ENCODE measurements at places on chromosomes 7 and 10. TPM values are rescaled to one million over a fixed set of nuclear protein-coding genes. Genes with fewer than 3 reads are reported as not detected.

DNA sequence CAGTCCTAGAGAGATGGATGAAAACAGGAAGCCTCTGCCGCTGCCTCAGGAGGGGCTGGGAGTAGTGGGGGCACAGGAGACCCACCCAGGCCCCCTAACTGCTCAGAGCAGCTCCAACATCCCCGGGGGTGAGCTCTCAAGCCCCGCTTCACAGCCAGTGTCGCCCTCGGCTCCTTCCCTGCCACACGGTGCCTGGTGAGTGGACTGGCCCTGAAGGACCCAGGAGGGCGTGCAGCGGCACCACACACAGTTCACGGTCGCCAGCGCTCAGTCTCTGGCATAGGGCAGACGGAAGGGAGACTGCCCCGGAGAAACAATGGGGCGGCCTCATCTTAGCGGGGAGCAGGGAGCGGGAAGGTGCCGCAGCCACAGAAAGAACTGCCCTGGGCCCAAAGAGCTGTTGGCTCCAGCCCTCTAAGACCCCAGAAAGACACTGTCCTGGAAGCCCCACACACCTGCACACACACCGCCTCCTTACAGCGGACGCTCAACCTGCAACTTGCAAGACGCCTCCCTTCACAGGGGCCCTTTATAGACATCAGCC is 1.2 kb downstream of the CLDN15 start:
- DNase-seq: no peak

- no peak for DNase-seq
Observed at GRCh38 chr7:155123413-155123812, 53.3 kb downstream of the HTR5A start.

DNA sequence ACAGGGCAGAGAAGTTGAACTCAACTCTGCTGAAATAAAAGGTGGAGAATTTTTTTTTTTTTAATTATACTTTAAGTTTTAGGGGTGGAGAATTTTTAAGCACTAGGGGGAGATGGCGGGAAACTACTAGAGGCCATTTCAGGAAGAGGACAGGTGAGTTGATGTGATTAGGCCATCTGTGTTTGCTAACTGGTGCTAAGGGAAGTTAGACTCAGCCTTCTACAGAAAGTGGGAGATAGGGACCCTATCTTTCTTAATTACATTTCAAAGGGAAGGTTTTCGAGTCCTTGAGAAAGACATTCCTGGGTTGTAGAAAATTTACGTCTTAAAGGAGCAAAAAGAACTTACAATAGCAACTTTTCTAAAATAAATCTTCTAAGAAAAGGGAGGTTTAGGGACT is 124.8 kb downstream of the LHFPL3 start:
- no peak for DNase-seq

The ABCC2 gene
- total RNA-seq: 0.46 TPM

The HUS1 gene
- 42.2 TPM for total RNA-seq

The SBDS gene
- 96.6 TPM for total RNA-seq

The C10orf62 gene
- 0.32 TPM for total RNA-seq
